Caco-2 (cell line): ENCODE measurements at places on chromosomes 5 and 9.

DNA sequence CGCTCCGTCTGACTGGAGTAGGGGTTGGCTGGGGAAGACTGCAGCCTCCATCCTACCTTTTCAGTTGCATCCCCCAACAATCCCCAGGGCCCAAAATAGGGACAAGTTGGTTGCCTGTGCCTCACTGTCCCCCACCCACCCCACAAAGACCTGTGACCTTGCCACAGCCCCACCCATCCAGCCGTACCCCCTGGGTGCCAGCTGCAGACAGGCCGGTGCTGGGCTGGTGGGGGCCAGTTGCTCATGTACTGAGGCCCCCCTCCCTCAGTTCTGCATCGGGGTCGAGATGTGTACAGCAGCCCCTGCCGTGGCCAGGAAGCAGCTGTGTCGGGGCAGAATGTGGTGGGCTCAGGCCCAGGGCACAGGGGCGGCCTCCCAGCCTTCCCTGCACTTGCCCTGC, 374 bp downstream of the LCNL1 start:
- DNase-seq: no peak

DNA sequence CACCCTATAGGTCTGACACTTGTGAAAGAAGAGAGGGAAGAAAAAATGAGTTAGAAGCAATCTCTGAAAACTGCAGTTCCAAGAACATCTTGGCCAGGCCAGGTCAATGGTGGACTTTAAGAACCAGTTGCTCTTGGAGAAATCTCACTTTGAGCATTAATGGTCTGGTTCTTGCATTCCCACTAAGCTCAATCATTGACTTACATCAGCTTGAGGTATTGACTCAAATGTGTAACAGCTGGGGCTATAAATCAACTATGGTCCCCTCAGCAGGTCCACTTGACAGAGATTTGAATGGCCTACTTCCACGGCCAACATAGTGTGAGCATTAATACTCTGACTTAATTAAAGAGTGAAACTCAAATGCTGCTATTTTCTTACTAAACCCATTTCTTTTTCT, 357.8 kb upstream of the RGMB start:
- no peak for DNase-seq

- no peak for DNase-seq
Observed at GRCh38 chr5:102911973-102912372, 156.9 kb downstream of the PAM start.

DNA sequence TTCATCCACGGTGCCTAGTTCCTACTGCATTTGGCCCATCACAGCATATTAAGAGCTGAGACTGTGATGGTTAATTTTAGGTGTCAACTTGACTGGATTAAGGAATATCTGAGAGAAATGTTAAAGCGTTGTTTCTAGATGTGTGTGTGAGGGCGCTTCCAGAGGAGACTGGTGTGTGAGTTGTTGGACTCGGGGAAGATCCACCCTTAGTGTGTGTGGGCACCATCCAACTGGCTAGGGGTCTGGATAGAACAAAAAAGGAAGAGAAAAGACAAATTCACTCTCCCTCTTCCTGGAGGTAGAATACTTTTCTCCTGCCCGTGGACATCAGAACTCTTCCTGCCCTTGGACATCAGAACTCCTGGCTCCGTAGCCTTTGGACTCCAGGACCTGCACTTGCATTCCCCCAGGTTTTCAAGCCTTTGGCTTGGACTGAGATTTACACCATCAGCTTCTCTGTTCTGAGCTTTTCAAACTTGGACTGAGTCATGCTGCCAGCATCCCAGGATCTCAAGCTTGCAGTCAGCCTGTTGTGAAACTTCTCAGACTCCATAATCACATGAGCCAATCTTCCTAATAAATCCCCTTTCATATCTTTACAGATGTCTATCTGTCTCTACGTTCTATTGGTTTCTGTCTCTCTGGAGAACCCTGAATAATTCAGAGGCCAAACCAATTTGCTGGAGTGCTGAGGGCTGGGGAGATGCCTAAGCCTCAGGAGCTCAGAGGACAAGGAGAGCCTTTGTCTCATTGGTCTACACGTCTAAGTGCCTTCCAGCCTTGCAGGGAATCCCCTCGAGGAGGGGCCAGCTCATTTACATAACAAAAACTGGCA, 164.5 kb downstream of the DCP2 start:
- no peak for DNase-seq

DNA sequence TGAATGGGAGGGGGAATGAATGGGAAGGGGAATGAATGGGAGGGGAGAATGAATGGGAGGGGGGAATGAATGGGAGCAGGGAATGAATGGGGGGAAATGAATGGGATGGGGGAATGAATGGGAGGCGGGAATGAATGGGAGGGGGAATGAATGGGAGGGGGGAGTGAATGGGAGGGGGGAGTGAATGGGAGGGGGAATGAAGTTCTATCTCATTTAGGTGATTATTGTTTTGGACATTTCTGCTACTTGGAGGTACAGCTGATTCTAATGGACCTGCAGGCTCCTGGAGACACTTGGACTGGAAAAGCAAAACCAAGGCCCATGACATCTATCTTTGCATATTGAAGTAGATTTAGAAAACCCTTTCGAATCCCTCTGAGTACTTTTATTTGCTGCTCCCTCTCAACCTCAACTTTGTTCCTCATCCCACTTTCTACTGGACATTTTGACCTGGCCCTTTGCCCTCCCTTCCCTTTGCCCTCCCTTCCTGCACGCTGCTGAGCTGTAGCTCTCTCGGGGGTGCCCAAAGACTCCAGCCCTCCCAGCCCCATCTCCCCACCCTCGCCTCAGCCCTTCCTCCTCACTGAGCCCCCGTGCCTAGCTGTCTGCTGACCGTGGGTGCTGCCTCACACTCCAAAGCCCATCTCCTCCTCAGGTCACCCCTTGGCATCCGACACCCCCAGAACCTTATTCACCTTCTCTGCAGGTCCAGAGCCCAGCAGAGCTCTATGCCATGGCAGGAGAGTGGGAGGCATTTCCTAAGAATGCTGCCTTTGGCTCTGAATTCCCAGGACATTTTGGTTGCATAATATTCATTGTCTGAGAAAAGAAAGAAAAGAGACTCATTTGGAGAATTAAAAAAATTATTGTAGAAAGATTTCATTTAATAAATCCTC, 19.9 kb upstream of the LPCAT1 start:
- DNase-seq: no peak

- DNase-seq: no peak
Observed at GRCh38 chr9:4600368-4600767, 61.7 kb upstream of the PLPP6 start.

GRCh38 chr9:114025196-114025753, 52.8 kb downstream of the AMBP start:
- DNase-seq: no peak

DNA sequence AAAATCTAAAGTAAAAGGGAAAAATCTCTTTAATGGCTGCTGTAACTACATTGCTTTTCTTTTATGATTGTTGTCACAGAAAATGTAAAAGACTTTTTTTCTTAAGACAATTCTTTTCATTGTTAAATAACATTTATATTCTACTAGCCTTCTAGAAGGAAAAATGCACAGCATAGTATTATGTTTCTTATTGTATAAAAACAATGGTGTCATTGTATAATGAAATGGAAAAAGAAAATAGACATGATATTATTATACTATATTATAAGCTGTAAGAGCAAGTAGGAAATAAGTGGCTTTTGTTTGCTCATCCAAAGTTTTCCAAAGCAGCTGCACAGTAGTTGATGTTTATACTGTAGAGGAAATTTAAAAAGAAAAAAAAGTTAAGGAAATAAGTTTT, 1021.7 kb downstream of the EFNA5 start:
- DNase-seq: no peak

- no peak for DNase-seq
Observed at GRCh38 chr5:56722317-56722716, 93.0 kb upstream of the MAP3K1 start.
